ENCODE measurements at places on chromosomes 2 and 18.

- DNase-seq, result no peak
Measured at GRCh38 chr2:1496359-1496821, 83.1 kb downstream of the TPO start.

DNA sequence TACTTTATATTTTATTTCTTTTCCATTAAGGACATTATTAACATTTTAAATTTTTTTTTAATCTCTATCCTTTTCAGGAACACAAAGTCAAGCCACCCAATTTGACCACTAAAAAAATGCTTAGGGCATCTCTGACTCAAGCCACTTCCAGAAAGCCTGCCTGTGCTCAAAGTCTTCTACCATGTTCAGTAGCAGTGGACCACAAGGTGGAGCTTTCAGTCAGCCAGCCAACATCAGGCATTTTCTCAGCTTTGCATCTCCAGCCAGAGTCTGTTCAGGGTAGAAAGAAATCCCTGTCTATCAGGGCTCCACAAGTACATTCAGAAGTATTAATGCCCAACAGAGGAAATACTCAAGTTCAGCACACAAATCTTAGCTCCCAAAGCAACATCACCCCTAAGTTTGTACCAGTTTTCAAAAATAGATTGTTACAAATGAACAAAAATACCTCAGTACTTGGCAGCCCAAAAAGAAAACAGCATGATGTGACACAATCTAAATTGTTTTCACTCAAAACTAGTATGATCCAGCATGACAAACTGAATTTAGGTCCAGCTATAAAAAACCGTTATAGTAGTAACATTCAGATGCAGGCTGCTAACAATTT, 37.6 kb downstream of the C18orf63 start:
- DNase-seq, result peak; percentile 21

GRCh38 chr2:97963079-97963406, 32.7 kb downstream of the TMEM131 start:
- no peak for DNase-seq

GRCh38 chr2:143988082-143988481, 531.8 kb downstream of the ZEB2 start:
- DNase-seq, result no peak

DNA sequence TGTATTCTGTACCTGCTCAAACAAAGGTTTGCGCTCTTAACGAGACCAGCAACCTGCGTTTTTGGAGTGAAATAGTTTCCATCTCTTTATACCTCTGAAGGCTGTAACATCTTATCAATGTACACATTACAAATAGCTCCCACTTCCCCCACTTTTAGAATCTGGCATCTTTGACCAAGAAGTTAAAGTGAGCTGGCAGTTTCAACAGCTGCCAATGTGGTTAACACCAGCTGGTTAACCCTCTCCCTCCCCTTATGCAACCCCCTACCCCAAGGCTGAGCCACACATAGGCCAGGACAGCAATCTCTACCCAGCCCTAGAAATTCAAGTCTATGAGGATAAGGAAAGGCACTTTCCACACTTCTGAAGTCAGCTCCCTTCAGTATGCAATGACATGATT, 2.2 kb upstream of the SERTAD2 start:
- DNase-seq, result peak; percentile 14

GRCh38 chr2:227703961-227704360, 13.9 kb downstream of the SLC19A3 start:
- DNase-seq, result no peak

DNA sequence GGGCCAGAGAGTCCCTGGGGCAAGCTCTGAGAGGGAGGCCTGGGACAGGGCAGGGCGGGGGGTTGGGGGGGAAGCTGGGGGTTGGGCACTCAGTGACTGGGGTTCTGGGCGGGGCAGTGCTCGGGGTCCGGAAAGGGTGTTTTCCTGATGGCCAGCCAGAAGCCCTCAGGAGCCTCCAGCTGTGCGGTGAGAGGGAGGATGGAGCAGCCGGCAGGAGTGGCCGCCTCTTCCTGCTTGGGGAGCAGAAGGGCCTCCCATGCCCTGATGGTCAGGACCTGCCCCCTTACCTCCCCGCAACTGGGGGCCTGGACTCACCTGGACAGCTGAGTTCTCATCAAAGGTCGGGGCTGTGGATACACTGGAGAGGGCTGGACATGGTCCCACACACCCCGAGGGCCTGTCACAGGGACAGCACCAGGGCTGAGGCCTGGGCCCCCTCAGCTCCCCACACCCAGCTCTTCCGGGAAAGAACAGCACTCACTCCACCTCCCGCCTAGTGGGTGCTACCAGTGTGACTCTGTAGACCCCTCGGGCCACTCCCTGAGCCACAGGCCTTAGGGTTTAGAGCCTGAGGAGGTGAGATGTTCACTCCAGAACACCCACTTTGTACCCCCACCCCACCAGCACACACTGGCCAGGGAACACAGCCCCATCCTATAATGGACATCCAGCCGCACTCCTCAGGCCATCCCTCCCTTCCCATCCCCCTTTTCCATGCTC, 6.7 kb downstream of the SFTPB start:
- DNase-seq, result no peak

GRCh38 chr2:160210599-160211138, 10.6 kb upstream of the ITGB6 start:
- DNase-seq, result peak; percentile 52

DNA sequence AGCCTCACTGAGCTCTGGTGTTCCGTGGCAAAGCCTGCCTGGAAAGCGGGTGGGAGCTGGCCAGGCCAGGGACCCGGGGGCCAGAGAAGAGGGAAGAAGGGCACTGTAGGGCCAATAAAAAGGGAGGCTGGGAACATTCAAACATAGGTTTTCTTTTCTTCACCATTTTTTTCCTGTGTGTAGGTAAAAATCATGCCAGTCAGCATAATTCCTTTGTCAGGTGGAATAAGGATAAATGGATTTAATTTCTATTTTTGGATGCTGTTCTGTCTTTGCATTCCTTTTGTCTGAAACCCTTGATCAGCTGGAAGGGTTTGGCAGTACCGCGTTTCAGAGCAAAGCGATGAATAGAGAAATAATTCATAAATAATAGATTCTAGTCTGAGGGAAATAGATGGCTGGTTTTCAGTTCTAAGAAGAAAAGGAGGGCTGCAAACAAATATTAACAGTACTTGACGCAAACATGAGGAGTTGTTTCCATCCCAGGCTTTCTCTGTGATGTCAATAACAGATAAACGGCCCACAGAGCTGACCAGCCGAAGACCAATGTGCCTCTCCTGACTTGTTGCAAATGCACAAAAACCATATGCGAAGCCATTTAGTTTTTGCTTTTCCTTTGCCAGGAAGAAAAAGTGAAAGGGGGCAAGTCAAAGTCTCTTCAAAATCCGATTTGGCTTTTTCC, 384.4 kb downstream of the TSN start:
- DNase-seq, result no peak

DNA sequence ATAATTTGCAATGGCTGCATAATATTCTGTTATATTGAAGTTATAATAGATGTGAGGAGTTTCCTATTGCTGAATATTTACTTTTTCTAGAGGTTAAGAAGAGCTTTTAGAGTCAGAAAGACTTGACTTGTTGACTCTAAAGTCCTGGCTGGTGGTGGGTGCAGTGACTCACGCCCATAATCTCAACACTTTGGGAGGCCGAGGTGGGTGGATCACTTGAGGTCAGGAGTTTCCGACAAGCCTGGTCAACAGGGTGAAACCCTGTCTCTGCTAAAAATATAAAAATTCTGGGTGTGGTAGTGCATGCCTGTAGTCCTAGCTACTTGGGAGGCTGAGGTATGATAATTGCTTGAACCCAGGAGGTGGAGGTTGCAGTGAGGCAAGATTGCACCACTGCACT, 33.9 kb upstream of the ATIC start:
- no peak for DNase-seq

DNA sequence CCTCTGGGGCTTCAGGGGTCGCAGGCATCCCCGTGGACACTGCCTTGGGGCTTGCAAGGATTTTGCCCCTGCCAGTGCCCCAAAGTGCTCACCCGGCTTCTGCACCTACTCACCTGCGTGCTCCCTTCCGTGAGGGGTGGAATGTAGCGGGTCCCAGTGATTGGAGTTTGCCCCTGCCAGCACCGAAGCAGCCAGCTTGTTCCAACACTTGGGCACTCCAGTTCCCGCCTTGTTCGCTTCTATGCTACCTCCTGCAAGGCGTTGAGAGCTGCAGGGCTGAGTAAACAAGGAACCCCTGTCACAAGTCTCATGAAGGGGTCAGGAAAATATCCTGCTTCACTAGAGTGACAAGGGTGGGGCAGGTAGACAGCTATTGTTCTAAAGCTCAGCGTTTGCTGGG, 631.5 kb downstream of the EPHA4 start:
- DNase-seq, result no peak

- DNase-seq, result peak; percentile 46
Measured at GRCh38 chr2:218036371-218036770, 32.7 kb upstream of the RUFY4 start.

DNA sequence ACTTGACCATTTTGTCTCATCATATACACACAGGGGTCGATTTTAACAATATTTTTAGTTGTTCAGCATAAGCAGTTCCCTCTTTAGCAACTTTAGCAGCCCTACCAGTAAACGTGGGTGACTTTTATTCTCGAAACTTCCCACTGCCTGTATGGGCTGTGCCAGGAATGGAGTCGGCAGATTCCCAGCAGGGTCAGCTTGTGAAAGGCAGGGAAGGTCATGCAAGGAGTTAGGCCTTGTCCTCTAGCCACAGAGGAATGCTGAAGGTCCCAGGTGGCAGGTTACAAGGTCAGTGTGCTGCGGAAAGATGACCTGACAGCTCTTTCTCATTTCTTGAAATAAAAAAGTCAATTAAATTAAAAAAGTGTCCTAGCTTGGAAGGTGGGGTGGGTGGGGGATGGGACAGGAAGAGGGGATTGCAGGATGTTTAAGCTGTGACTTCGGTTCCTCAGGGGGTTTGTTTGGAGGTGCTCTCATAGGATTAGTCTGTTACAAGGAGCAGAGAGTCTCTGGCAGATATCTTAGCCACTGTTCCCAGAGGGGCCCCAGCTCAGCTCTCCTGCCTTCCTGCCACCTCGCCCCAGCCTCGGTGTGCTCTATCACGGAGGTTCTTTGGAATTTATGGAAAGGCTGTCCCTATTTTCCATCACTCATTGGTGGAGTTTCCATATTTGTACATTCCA, 21.4 kb downstream of the DRC1 start:
- no peak for DNase-seq

DNA sequence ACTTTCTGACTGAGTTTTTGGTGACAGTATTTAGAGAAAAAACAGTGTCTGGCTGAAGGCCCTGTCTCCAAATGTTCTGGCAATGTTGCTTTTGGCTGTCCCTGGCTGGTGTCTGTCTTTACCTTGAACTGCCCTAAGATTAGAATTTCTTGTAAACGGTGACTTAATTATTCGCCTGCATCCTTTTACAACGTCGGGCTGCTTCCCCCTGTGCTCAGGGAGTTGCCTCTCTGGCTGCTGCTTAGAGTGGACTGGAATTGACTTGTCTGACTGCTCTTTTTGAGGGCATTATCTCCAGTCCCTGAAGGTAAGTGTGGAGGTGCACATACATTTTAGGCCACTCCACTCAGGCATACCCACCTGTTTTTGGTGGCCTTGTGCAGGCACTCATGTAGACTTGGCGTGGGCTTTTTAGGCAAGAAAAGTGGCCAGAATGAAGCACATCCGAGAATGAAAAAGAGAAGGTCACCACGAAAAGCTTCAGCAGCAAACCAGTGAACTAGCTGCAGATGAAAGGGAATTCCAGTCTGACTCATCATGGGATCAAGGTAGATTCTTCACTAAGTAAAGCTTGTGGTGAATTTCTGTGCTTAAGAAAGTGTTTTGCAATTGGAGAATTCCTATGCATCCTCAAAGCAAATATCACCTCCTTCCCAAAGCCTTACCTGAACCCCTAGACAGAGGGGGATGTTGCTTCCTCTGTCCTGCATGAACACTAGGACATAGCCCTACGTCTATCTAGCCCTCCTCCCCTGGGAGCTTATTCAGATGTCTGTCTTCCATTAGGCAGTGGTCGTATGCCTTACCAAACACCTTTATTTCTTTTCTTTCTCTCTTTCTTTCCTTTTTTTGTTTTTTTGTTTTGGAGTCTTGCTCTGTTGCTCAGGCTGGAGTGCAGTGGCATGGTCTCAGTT, 230.3 kb upstream of the TRIB2 start:
- peak; percentile 47 for DNase-seq

GRCh38 chr2:220165401-220165800, 538.0 kb downstream of the SLC4A3 start:
- no peak for DNase-seq

DNA sequence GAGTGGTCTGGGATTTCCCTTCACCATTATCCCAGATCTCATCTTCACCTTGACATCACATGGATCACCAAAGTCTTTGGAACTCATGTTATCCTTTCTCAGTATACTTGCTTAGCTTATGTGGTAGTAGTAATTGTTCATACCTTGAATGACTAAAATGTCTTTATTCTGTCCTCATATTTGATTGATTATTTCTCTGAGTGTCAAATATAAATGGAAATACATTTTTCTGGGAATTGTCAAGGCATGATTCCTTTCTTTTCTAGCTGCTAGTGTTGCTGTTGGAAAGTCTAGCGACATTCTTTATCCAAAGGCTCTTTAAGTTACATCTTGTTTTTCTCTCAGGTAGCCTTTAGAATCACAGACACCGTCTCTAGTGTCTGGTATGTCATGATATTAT, 334.4 kb downstream of the CMPK2 start:
- DNase-seq, result no peak

DNA sequence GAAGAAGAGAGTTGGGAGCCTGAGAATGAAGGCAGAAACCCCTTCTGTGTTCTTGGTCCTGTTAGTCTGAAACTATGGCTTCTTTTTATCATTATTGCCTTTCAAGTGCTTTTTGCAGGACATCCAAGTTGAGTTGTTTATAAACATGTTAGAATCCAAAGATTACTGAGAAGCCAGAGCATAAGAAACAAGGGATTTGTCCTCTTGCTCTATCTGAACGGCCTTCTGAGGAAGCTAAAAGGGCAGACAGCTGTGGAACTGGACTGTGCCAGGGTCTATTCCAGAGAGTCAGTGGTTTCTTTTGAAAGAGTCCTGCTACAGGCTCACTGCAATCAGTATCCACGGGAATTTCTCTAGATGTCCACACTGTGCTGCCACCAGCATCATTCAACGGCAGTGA, 86.6 kb downstream of the ARHGAP28 start:
- DNase-seq, result no peak

DNA sequence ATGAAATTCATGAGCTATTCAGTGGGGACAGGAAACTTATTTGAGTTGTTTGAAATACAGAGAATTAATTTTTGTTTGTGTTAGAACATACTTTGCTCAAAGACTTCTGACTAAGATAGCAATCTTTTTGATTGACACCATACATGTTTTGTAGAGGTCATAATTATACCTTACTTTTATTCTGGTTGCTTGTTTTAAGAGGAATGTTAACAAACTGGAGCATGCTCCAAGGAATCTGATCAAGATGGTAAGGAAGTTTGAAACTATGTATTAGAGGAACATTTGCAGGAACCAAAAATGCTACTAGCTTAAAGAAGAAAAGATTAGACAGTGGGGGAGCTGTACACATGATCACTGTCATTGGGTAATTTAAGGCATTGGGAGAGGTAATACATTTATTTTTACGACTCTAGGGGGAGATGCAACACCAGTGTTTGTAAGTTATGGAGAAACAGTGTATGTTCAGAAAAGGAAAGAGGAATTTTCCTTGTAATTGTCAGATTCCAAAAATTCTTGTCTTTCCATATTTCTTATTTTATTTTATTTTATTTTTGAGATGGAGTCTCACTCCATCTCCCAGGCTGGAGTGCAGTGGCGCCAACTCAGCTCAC, 8.0 kb downstream of the AGFG1 start:
- DNase-seq, result peak; percentile 16

All from CD14-positive monocyte (primary cell).